ENCODE measurements at places on chromosomes 4 and X. TPM values are rescaled to one million over a fixed set of nuclear protein-coding genes. Genes with fewer than 3 reads are reported as not detected.

- DNase-seq, result peak; percentile 46
These were observed 404.6 kb downstream of the PRDM5 start for GRCh38 chr4:120517966-120518365.

DNA sequence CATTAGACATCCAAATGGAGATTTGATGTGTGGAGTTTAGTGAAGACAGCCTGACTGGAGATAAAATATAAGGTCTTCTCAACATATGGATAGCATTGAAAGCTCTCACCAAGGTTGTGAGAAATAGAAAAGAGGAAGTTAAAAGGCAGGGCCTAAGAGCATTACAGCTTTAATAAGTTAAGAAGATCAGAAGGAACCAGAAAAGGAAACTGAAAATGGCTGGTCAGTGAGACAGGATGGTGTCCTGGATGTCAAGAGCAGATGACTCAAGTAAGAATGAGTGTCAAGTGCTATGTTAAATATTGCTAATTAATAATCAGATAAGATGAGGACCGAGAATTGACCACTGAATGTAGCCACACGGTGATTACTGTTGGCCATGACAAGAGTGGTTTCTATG lies 642.9 kb downstream of the STPG2 start:
- no peak for DNase-seq

DNA sequence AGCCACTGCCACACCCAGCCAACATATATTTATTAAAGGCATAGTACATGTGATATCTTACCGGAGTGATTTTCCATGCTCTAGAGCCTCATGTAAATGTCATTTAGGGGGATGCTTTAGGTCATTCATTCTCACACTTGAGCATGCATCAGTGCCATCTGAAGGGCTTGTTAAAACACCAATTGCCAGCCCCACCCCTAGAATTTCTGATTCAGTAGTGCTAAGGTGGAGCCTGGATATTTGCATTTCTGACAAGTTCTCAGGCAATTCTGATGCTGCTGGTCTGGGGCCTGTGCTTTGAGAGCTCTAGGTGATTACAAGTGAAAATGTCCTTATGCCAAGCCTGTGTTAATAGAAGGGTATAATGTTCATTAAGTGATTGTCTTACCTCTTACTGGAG lies 107.7 kb downstream of the PHEX start:
- DNase-seq, result no peak

DNA sequence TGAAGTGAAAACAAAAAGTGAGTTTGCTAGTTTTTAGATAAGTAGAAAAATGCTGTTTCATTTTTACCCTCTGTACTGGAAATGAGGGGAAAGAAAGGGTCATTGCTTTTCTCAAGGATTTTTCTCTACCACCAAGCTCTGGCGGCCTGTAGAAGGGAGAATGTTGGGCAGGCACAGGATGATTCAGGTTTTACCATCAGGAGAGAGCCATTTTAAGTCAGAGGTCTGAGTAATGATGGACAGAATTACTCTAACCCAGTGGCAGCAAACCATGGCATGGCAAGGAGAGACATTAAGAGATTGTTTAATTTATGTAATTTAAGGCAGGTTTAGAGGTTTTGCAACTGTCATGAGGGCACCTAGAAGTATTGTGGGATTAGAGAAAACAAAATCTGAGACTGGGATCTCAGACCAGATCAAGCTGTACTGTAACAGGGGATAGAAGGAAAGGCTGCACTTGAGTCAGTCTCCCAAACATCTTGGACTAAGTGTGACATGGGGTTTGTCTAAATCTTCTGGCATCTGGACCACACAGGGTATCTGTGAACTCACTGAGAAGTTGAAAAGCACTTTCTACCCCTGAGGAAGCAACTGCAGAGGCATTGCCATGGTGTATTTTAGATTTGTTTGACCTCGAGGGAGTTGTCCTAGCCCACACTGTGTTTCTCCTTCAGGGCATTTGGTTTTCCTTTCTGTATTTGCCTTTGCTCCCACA lies 81.6 kb downstream of the BANK1 start:
- no peak for DNase-seq

GRCh38 chrX:18887177-18887824 lies 96.6 kb downstream of the PHKA2 start:
- DNase-seq, result no peak

DNA sequence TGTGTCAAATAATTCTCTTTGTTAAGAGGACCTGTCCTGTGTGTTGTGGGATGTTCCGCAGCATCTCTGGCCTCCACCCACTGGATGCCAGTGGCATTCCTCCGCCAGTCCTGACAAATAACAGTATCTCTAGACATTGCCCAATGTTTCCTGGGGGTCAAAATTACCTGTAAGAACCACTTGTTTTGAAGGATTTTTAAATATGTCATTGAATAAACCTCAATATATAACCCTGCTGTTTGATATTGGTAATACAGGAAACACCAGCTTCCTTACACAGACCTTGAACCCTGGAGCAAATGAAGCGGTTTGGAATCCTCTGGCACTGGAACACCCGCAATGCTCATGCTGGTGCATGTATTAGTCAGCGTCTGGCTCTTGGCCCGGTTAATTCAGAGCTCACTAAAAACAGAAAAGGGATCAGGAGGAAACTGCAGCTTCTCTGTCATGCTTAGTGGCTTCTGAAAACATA lies 101.3 kb downstream of the TBL1X start:
- peak; percentile 71 for DNase-seq

DNA sequence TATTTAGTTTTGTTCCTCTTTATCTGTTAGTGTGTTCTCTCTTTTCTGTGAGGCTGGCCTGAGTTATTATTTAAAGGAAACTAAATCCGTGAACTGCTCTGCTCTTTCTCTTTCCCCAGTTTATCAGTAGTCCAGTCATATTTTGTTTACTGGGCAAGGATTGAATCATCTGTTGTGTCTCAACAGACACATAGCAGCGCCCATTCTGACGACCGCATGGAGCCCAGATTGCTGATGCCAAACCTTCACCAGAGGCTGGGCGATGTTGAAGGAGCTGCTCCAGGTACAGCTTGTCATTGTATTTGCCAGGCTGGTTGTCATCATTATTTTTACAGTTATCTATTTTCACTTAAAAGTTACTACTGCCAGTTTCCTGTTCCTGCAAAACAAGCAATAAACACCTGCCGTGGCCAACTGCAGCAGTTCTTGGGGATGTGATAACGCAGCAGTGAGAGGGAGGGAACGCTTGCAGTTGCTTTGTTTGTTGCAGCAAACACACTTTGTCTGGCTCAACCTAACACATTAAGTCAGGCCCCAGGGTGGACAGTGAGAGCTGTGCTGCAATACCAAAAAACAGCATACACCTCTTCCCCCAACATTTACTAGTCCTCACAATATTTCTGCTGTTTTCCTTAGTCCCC lies 10.1 kb downstream of the REELD1 start:
- DNase-seq, result peak; percentile 31

DNA sequence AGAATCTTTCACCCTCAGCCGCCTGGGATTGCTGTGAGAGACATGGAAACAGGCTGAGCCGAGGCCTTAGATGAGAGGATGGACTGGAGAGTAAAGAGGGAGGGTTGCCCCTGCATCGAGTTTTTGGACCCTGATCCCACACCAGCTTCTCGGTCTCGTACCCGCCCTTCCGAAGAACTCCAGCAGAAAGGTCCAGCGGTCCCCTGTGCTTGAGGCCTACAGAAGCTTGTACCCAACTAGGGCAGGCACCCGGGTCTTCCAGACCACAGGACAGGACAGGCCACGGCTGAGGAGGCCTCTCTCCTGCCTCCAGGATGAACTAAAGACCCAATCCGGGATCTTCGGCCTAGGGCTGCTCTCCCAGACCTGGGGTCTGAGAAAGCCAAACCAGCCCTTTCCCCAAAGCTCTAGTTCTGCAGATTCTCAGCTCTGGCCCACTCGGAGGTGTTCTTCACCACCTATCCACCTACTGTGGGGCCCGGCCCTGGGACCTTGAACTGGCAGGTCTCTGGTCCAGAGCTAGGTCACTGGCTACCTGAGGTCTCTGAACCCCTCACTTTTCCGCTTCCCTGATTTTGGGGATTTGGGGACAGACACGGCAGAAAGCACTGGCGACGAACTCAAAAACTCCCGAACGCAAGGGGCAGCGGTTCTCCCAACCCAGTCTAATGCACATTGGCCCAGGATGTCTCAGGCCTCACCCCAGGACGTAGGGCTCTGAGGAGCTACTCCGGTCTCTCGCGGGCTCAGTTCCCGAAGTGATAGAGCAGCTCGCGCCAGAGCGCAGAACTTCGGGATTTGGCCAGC lies 1.1 kb downstream of the NKX3-2 start:
- DNase-seq, result no peak

DNA sequence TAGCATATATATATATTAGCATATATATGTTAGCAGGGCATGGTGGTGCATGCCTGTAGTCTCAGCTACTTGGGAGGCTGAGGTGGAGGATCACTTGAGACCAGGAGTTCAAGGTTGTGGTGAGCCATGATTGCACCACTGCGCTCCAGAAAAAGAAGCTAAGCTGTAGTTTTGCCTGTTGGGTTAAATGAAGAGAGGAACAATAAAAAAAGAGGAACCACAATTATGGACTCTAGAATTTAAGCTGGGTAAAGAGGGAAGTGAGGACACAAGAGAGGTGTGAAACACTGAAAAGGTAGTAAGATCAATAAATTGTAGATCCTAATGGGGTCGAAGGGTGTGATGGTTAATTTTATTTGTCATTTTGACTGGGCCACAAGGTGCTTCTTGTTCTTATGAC lies 40.5 kb upstream of the HSD17B10 start:
- no peak for DNase-seq

DNA sequence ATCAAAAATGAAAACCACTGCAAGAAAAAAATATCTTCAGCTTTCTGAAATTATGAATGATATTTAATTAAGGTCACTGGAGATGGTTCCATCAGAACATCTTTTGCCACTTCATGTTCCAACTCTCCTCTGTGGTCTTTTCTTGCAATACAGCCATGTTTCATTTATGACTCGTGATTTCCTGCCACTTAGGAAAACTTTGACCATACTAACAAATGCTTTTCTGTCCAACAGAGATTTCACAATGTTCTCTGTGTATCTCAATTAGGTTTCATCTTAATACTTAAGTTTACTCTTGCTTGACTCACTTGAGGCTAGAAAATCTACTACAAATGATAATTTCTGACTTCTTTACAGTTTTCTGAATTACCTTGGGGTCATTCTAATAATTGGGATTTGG lies 330.9 kb downstream of the CXXC4 start:
- DNase-seq, result no peak

DNA sequence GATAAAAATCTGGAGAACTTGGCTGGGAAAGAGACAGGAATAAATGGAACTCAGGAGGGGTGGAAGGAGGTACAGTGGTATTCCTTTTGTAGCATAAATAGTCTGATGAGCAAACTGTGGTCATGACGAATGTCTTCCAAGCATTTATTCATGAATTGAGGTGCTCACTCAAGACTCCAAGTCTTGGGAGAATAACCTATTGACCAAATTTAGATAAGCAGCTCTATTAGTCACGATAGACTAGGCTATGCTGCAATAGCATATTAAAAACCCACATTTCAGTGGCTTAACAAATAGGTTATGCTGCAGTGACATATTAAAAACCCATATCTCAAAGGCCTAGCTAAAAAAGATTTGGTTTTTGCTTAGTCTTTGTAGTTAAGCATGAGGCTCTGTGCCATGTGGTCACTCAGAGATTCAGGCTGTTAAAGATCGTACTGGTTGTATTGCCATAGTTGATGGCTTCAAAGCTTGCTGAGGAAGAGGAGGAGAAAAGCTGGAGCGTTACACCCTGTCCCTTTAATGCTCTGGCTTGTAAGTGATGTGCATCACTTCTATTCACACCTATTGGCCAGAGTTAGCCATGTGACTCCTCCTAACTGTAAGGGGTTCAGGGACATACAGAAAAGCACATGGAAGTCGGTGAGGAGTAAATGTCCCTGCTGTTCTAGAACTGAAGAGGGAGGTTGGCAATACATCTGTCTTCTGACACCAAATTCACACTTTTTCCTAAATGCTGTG lies 24.5 kb upstream of the CCDC149 start:
- no peak for DNase-seq

The KIF4A gene
- 3.6 TPM for total RNA-seq

The UGT8 gene
- total RNA-seq, result 5.6 TPM

The FAM236A gene
- 432 TPM for total RNA-seq

The PABPC1L2A gene
- total RNA-seq, result 1.5 TPM

The GLOD5 gene
- not detected for total RNA-seq

The BEND4 gene
- total RNA-seq, result 43.7 TPM

Data from testis (tissue), 5 donors.